Left cardiac atrium (tissue), 4 donors: ENCODE measurements at places on chromosomes 1 and 21.

GRCh38 chr21:34510148-34511142 is 1.6 kb downstream of the KCNE1 start:
- DNase-seq, result peak; percentile 86

DNA sequence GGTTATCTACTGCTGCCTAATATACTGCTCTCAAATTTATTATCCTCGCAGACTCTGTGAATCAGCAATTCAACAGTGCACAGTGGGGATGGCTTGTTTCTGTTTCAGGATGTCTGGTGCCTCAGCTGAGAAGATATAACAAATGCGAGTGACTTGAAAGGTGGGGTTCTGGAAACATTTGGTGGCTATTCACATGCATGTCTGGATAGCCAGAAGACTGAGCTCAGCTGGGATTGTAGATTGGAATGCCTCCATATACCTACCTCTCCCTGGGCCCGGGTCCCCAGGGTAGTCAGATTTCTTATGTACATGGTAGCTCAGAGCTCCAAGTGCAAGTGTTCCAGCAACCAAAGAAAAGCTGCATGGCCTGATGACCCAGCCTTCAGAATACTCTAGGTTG is 176.3 kb downstream of the IER5 start:
- DNase-seq, result no peak

- DNase-seq, result no peak
These were observed 496.0 kb upstream of the PKN2 start for GRCh38 chr1:88188038-88188437.

- no peak for DNase-seq
These were observed 190.6 kb downstream of the FGGY start for GRCh38 chr1:59487335-59488031.

DNA sequence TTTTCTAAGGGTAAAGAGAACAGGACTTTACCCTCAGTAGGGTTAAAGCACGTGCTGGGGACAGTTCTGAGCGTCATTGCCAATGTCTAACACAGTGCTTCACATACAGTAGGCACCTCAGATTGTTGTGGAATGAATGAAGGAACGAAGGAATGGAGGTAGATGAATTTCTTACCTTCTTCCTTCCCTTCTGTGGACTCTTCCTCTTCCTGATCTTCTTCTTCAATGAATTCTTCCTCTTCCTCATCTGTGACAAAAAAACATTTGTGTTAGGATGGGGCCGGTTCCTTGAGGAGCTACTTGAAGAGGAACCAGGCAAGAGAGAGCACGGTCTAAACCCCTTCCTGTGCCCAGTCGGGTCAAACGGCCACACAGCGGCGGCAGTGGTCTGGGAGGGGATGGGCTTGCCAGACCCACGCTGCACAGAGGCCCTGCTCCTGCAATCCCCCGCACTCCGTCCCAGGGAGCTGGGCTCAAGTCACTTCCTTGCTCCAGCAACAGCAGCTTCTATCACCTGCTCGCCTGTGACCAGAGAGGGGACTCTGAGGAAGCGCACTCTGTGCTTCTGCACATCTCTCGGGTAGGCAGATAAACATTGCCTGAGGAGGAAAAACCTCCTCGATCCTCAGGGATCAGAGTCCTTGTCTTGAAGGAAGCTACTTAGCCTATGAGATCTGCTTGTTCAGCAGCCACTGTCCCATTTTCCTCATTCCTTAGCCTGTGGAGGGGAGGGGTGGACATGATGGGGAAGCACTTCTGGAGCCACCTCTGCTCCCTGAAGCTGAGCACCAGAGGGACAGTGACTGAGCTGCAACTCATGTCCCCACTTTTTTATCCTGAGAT is 8.0 kb upstream of the SLC30A2 start:
- no peak for DNase-seq

DNA sequence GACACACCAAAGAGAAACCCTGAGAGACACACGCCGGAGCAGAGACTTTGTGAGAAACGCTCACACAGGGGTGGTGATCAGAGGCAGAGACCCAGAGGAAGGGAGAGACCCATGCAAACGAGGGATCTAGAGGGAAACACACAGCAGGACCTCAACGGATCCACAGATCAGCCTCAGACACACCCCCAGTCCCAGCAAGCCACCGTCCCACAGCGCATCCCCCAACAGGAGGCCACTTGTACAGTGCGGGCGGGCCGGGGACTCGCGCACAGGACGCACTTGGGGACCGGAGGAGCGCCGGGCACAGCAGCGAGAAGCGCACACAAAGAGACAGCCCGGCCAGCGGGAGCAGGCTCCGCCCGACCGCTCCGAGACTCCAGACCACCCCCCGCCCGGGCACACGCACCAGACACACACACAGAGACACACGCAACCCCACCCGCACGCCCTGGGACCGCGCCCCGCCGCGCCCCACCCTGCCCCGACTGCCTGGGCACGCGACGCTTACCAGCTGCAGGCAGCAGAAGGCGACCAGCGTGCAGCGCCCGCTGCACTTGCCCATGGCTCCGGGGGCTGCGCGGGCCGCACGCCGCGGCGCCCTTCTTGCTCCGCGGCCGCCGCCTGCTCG is 587 bp downstream of the NKAIN1 start:
- no peak for DNase-seq

DNA sequence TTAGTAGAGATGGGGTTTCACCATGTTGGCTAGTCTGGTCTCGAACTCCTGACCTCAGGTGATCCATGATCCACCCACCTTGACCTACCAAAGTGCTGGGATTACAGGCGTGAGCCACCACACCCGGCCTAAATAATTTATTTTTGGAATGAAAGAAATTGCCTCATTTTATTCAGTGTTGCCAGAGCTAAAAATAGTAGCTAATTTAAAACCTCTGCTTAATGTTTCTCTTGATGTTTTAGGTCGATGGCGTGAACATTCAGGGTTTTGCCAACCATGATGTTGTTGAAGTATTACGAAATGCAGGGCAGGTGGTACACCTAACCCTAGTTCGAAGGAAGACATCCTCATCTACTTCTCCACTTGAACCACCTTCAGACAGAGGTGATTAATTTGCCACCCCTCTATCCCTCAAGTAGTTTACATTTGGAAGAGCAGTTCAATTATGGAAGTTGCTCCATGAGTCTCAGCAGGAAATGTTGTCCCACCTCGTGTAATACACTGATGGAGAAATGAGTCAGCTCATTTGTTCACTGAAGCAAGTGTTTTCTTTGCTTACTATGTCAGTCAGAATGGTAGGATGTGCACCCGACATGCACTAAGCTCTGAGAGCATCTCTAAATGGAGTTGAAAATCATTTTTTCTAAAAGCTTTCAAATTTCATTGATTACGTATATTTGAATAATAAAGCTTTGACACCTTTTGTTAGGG is 54.9 kb downstream of the PATJ start:
- no peak for DNase-seq

- no peak for DNase-seq
These were observed 176.5 kb downstream of the PBX1 start for GRCh38 chr1:164735315-164736052.

DNA sequence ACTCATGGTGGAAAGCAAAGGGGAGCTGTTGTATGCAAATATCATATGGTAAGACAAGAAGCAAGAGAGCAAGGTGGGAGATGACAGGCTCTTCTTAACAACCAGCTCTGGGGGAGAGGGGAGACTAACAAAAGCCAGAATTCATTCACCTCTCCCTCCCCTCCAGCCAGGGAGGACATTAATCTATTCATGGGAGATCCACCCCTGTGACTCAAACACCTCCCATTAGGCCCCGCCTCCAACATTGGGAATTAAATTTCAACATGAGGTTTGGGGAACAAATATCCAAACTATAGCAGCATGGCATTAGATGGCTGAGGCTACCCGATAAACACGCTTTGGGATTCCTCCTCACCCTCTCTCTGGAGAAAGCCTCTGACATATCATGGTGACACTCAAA is 210.6 kb downstream of the RHOU start:
- DNase-seq, result no peak

- no peak for DNase-seq
These were observed 338 bp upstream of the C1orf53 start for GRCh38 chr1:197902131-197902453.

- DNase-seq, result no peak
These were observed 12.6 kb downstream of the NPL start for GRCh38 chr1:182802006-182802803.
